ENCODE measurements at places on chromosomes 1 and 21.

DNA sequence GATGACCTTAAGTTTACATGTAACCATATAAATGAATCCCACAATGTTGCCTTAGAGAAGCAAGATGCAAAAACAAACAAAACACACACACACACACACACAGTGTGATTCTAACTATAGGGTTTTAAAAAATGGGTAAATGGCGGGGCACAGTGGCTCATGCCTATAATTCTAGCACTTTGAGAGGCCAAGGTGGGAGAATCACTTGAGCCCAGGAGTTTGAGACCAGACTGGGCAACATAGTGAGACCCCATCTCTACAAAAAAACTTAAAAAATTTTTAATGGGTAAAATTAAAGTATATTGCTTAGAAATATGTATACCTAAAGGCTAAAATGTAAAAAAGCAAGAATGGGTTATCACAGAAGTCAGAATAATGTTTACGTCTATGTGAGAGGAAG, 15.8 kb downstream of the KMO start:
- no peak for DNase-seq

- no peak for DNase-seq
These were observed 1395.5 kb downstream of the PLA2G4A start for GRCh38 chr1:188224263-188224662.

GRCh38 chr1:7852804-7853683, at the start of gene UTS2:
UTS2 (minus strand) TSS chr1:7853065; CDS start chr1:7853003, 62 bp downstream.
- DNase-seq: no peak

DNA sequence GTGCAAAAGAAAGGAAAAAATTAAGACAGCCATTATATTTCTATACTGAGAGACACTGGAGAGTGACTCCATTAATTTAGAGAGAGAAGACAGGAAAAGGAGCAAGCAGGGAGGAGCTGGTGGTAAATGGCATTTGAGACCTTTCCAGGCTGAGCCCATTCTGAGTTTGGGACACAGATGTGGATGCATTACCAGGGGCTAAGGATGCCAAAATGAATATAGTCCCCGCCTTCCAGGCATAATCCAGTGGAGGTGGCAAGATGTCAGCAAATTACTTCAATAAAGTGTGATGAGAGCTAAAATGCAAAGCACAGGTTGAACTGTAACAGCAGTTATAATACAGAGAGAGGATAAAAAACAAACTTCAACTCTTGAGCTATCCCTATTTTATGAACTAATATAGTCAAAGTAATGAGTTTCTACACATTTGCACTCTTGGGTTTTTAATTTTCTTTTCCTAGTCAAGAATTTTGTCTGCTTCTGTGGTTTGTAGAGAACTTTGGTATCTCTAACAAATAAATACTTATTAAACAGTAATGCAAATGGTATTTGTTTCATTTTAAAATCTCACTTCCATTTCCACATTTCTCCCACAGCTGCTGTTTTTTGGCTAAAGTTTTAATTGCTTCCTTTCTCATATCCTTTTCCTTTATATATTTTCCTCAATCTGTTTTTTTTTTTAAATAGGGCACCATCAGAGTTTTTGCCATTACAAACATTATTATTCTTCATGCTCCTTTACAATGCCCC, 228.2 kb upstream of the KCNK2 start:
- no peak for DNase-seq

- DNase-seq: no peak
These were observed 348.7 kb downstream of the HLX start for GRCh38 chr1:221227872-221228337.

- DNase-seq: no peak
These were observed 12.5 kb downstream of the AGT start for GRCh38 chr1:230701434-230701833.

DNA sequence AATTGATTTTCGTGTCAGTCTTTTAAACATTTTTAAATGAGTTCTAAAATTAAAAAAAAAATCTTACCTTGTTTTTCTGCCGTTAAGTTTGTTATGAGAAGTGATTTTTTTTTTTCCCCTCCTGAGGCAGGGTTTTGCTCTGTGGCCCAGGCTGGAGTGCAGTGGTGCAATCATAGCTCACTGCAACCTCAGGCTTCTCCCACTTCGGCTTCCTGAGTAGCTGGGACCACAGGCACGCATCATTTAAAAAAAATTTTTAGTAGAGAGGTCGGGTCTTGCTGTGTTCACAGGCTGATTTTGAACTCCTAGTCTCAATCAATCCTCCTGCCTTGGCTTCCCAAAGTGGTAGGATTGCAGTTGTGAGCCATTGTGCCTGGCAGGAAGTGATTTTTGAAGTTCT, 41.1 kb downstream of the MTR start:
- no peak for DNase-seq

DNA sequence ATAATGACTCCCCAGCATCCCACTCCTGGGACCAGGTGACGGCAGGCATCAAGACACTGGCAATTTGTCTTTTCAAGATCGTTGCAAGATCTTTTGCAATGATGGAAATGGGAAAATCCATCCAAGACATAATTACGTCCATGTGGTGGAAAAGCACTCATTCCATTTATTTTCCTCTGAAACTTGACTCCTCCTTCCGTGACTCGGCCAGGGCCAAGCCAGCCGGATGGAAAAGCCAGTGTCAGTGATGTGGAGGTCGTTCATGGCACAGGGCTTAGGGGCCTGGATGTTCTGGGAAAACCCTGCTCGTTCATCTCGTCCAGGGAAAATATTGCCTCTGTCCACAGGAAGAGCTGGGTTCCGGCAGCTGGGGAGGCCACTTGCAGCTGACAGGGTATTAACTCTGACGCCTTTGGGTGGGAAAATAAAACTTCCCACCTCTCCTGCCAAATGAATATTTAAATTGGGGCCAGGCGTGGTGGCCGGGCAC, 46.2 kb downstream of the C1orf198 start:
- DNase-seq: no peak

DNA sequence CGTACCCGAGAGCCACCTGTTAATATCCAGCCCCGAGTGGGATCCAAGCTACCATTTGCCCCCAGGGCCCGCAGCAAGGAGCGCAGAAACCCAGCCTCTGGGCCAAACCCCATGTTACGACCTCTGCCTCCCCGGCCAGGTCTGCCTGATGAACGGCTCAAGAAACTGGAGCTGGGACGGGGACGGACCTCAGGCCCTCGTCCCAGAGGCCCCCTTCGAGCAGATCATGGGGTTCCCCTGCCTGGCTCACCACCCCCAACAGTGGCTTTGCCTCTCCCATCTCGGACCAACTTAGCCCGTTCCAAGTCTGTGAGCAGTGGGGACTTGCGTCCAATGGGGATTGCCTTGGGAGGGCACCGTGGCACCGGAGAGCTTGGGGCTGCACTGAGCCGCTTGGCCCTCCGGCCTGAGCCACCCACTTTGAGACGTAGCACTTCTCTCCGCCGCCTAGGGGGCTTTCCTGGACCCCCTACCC, 1.4 kb downstream of the USP21 start:
- no peak for DNase-seq

GRCh38 chr1:97097404-97097925, 375.9 kb downstream of the PTBP2 start:
- DNase-seq: no peak

GRCh38 chr21:31752352-31752751, 20.4 kb upstream of the SCAF4 start:
- DNase-seq: no peak

DNA sequence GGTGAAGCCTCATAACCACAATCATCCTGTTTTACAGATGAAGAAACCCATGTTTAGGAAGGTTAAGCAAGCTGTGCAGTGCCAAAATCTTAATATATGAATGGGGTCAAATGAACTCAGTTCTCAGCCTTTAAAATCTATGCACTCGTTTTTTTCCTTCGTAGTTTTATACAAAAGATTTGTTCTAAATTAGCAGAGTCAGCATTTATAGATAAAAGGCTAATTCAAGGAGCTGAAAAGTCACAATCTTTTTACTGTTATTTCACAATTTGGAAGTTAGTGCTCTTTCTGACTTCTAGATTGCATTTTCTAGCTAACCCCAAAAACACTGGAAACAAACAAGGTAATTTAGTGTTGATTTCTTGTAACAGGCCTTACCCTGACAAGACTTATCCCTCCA, 766.9 kb upstream of the ADGRL4 start:
- DNase-seq: no peak

DNA sequence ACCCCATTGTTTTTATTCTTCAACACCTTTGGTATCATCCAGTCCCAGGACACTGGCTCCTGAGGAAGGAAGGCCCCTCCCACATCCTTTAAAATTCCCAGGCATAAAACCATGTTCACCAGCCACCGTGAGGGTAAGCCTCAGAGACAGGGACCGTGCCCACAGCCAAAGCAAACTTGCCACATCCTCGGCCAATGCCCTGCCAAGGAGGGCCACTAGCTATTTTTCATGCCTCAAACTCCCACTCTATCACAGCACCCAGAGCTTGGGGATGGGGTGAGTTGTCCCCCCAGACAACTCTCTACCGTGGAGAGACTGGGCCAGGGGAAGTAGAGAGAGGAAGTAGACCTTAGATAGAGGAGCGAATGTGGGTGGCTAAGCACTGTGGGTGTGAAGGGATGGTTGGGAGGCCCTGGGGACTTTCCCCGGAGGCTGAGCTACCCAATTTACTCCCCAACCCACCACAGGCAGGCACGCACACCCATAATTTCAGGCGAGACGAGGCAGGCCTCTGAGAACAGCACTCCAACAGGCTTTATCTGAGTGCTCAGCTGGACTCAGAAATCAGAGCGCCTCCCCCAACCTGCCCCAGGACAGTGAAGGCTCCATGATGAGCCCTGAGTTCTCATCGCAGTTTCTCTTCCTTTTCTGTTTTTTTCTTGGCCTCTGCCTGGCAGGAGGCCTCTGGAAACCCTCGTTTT, 15.9 kb upstream of the BTG2 start:
- DNase-seq: no peak

DNA sequence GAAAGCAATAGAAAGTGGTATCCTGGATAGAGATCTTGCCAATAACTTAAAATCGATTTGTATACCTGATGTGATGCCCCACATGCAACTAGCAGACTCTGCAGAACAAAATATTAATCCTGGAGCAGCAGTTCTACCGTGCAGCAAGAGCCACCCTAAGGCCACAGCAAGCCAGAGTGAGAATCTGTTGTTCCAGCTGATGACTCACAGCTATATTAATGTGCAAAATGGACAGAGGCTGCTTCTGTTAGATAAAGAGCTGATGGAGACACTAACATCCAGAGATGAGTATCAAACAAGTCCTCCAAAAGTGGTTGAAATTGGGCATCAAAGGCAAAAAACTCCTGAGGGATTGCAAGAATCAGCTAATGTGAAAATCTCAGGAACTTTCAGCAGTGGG, 127.8 kb downstream of the MACF1 start:
- no peak for DNase-seq

All from NCI-H187 treated with DMSO at 0.1 percent for 48 hours (cell line).